Stimulated activated CD4-positive, alpha-beta T cell treated with anti-CD3 and anti-CD28 coated beads, Interleukin-2, amount 100 ng/mL, for 24 hours (primary cell): ENCODE measurements at places on chromosomes 7 and 10.

- no peak for DNase-seq
These were observed 162.3 kb upstream of the KLF14 start for GRCh38 chr7:130896051-130896881.

GRCh38 chr10:127527891-127528290 is 21.2 kb upstream of the NPS start:
- DNase-seq: no peak

- no peak for DNase-seq
These were observed 239.0 kb upstream of the IMMP2L start for GRCh38 chr7:111801277-111801676.

- no peak for DNase-seq
These were observed 459.3 kb downstream of the HTR7 start for GRCh38 chr10:90398566-90398965.

- no peak for DNase-seq
These were observed 13.6 kb upstream of the C10orf120 start for GRCh38 chr10:122713091-122713885.

GRCh38 chr10:121952226-121952625 is 22.8 kb downstream of the NSMCE4A start:
- no peak for DNase-seq

DNA sequence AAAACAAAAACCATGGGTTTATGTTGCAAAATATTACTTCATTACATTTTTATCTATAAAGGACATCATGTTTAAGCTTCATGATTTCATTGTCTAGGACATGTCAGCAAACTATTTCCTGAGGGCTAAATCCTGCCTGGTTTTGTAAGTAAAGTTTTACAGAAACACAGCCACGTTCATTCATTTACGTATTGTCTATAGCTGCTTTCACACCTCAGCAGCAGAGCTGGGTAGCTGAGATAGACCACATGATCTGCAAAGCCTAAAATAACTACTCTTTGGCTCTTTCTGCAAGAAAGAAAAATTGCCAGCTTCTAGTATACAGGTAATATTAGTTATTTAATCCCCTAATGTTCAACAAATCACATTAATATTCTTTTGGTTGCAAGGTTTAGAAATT is 12.7 kb upstream of the PIP4K2A start:
- no peak for DNase-seq

GRCh38 chr10:6200734-6201515 is 1.8 kb upstream of the PFKFB3 start:
- peak; percentile 52 for DNase-seq

- no peak for DNase-seq
These were observed 24.9 kb downstream of the CYP17A1 start for GRCh38 chr10:102812231-102812876.

DNA sequence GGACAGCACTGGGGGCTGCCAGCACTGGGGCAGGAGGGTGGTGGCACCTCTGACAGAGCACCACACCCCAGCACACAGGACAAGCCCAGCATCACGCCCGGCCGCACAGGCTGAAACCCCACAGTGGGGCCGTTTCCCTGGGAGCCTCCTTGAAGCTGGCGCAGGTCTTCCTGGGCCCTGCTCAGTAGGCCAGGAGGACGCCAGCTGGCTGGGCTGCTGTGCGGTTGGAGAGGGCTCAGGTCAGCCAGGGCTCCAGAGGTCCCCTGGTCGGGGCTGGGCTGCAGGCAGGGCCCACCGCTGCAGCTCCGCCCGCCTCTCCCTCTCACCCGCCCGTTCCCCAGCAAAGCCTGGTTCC is 137.3 kb downstream of the TCERG1L start:
- DNase-seq: no peak

DNA sequence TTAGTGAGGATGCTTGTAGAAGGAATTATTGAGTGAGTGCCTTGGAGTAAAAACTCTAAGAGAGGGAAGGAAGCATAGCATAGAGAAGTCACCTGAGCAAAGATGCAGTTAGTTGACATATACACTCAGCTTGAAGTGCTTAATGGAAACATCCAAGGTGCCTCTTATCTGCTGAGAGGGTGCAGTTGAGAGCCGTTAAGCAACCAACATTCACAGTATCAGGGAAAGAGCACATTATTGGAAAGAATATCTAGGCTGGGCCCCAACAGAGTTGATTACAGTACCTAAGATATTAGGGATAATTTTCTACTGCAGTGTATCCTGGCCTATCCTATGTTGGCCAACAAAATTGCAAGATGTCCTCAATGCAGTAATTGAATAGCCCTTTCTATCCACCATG is 302.0 kb downstream of the ETV1 start:
- no peak for DNase-seq

GRCh38 chr7:149838992-149839408 is 825 bp downstream of the ZNF862 start:
- DNase-seq: no peak

DNA sequence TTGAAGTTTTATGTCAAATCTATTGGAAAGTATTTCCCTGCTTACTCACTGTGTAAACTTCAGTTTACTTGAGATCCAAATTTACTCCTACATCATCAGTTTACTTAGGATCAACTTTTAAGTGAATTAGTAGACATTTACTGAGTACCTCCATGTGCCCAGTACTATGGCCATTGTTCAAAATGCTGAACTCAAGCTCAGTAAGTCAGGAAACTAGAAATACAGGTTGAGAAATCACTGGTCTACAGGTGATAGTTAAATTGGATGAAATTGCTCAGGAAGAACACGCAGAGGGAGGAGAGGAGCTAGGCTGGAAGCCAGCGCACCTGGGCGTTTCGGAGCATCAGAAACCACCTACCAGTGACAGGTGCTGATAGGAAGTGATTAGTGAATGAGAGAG is 25.5 kb upstream of the EBLN1 start:
- no peak for DNase-seq

GRCh38 chr10:128147669-128148068 is 21.4 kb upstream of the MKI67 start:
- no peak for DNase-seq

- no peak for DNase-seq
These were observed 29.0 kb upstream of the HNRNPH3 start for GRCh38 chr10:68302871-68303270.

DNA sequence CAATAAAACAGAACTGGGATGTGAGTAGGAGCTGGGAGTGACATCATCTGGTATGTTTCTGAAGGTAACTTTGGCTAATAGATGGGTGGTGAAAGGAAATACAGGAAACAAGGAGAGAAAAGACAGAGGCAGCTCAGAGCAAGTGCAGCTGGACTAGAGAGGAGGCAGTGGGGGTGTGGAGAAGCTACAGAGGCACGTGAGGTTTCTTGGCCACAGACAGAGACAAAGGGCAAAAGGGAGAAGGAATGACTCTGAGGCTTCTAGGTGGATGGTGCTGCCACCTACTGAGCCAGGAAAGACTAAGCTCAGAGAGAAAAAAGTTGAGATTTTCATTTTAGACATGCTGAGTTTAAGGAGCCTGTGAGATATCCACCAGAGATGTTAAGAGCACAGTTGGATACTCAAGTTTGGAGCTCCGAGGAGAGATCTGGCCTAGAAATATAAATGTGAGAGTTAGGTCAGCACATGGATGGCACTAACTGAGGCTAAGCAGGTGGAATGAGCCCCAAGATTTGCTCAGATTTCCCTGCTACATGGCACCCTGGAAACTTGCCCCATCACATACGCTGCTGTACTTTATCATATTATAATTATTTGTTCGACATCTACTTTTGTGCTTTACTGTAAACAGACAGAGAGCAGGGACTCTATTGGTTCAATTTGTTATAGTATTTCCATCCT is 293.0 kb upstream of the IMMP2L start:
- no peak for DNase-seq

GRCh38 chr7:18962031-18962430 is 155.4 kb downstream of the TWIST1 start:
- no peak for DNase-seq

- no peak for DNase-seq
These were observed 34.3 kb downstream of the MYL10 start for GRCh38 chr7:101594790-101595189.

GRCh38 chr7:30502470-30503251 is 2.0 kb downstream of the GGCT start:
- DNase-seq: no peak

GRCh38 chr10:86824151-86824550 is 67.7 kb downstream of the BMPR1A start:
- DNase-seq: no peak

DNA sequence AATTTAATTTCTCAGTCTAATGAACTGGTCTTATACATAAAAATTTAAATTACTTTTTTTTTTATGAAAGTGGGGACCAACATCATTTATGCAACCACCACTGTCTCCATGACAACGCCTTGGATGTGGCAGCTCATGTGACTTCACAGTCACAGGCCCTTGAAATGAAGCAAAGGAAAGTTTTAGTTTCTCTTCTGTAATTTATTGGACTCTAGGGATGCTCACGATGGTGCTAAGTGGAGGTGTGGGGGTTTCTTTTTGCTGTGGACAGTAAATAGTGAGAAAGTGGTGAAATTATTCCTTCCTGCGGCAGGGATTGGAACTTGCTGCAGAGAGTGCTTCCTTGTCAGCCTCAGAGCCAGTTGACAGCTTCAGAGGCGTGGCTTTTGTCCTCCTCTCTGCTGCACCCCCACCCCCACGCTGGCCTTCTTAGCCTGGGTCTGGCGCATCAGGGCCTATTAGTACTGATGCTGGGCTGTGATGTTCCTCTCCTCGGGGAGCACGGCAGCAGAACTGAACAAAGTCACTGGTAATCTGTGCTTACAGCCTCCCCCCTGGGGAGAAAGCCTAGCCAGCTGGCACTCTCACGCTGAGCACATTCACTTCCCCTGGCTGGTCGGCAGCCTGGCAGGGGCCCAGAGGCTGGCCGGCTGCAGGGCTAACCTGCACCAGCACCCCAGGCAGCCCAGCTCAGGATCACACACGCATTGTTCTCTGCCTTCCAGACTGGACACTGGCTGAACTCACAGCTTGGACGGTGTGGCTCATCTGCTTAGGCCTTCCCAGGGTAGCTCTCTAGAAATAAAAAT is 517.5 kb upstream of the GALNT17 start:
- no peak for DNase-seq

DNA sequence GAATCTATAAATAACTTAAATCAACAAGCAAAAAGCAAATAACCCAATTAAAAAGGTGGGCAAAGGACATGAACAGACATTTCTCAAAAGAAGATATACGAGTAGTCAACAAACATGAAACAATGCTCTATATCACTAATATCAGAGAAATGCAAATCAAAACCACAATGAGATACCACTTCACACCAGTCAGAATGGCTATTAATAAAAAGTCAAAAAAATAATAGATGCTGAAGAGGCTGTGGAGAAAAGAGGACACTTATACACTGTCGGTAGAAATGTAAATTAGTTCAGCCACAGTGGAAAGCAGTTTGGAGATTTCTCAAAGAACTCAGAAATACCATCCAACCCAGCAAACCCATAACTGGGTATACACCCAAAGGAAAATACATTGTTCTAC is 70.6 kb downstream of the CTTNBP2 start:
- no peak for DNase-seq

- no peak for DNase-seq
These were observed 474 bp downstream of the ORC5 start for GRCh38 chr7:104207348-104207730.

DNA sequence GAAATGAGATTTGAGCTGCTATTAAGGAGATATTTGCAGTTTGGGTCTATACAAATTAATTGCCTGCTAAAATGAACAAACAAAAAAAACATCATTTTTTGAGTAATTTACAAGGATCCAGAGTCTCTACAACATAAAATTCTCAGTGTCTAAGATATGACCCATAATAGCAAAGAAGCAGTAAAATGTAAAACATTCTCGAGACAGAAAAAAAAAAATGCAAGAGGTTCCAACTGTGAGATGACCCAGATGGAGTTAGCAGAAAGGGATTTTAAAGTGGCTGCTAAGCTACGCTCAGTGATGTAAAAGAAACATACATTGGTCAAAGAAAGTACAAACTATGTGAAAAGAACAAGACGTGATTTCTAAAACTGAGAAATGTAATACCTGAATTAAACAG is 471.0 kb downstream of the SH2D4B start:
- DNase-seq: no peak

DNA sequence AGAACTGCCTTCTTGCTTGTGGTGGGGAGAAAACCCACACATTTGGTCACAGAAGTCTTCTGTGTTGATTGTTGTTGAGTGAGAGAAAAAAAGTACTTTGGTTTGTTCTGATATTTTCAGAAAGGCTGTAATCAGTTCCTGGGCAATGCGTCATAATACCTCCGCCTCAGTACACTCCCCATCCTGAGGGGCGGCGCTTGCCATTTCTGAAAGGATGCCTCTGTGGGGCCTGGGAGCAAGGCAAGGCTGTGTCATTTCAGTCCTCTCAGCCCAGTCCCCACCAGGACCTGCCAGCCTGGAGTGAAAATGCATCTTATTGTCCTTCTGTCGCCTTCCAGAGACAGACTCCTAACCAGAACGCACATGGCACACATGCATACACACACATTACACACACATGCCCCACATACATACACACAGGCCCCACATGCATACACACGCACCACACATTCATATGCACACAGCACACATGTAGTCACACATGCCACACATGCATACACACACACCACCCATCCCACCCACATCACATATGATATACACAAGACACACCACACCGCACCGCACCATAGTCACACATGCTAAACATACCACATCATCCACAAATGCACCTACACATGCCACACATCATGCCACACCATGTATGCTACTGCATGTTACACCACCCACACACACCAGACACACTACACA is 90.0 kb downstream of the CXCL12 start:
- no peak for DNase-seq
